Transverse colon (tissue), 4 donors: ENCODE measurements at places on chromosomes 3 and 15.
A peak's percentile ranks its signal among the peaks of the same experiment; 100 is the strongest.

- DNase-seq: no peak
Observed at GRCh38 chr15:71646767-71647486, 163.4 kb upstream of the NR2E3 start.

DNA sequence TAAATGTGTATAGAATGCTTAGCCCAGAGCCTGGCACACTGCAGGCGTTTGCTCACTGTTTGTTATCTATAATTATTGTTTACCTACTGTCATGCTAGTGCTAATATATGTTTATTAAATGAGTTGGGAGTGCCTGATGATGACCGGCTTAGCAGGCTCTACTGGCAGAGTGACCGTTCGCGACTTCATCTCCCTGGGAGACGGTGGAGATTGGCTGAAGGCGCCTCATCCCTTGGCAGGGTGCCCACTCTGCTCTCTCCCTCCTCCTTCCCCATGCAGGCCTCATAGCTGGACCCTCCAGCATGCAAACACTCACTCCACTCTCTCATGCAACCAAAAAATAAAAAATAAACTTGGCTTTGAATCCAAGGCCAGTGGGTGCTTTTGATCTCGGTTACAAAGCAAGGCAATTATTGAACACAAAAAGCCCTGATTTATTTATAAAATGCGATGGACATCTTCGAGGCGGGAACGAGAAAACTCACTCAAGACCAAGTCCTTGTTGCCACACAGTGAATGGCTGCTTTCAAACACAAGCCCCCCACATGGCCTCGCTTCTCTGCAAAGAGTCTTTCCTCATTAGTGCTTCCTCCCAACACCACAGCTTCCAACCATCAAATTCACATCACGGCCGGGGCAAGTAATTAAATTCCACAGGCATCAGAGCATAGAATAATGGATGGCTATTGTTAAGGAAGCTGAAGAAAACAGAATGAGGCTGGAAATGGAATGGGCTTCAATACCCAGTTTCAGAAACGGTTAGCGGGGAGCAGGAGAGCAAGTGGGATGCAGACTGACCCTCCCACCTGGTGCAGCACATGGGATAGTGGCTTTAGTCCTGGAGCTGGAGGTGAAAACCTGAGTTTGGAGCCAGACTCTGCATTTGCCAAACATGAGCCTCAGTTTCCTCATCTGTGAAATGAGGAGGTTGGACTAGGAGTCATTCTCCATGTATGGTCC lies 135.7 kb upstream of the RAD18 start:
- no peak for DNase-seq

- DNase-seq: no peak
Observed at GRCh38 chr15:37740623-37741141, 193.8 kb upstream of the TMCO5A start.

DNA sequence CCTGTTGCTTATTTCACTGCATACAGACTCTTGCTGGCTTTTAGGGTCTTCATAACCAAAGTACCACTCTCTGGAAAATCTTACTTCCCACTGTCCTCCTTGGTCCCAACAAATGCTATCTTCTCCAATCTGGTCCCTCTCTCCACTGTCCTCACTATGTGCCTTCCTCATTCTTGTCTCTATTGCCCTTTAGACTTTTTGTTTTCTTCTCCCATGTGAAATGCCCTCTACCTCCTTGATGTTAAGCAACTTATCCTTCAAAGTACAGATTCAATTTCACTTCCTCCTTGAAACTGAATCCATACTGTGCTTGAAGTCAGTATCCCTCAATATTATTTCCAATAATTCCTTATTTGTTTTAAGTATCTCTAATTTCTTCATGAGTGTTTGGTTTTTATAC lies 60.8 kb downstream of the CGGBP1 start:
- DNase-seq: no peak

DNA sequence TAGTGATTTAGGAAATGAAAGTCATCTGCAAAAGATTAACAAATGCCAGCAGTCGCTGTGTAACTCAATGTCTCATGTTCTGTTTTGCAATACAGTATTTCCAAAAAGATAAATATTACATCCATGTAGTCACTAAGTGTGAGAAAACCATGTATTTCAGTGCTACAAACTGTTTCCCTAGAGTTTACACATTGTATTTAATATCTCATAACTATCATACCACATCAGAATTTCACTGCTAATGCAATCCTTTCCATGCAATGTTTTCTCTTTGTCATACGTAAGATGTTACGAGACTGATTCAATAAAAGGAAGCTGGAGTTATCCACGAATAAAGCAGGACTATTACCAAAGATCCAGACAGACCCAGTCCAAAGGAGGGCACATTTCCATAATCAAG lies 269.4 kb downstream of the GBE1 start:
- DNase-seq: no peak

DNA sequence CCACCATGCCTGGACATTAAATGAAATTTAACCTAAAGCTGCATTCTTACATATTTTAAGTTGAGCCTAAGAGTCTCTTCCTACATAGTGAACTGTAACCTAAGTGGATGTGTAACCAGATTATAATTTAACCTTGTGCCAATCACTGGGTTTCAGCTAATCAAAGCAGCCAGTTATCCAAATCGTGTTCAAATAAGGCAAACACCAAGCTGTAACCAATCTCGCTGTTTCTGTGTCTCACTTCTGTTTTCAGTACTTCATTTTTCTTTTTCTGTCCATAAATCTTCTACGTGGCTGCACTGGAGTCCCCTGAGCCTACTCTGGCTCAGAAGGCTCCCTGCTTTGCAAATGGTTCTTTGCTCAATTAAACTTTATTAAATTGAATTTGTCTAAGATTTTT lies 186.1 kb upstream of the CNTN6 start:
- DNase-seq: no peak

DNA sequence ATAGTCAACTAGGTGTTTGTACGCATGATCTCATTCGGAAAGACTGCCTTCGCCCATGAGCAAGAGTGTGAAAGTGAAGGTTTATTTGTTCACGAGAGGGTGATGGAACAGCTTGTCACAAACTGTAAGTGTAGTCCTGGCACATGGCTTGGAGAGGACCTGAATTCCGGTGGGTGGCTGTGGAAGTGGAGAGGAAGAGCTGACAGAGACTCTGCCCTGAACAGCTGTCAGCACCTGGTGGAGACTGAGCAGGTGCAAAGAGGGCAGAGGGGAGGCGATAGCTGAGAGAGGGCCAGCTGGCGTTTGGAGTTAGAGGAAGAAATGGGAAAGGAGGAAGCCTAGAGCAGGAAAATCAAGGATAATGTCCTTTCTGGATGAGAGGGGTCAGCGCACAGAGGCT lies 155.7 kb downstream of the EEFSEC start:
- no peak for DNase-seq

DNA sequence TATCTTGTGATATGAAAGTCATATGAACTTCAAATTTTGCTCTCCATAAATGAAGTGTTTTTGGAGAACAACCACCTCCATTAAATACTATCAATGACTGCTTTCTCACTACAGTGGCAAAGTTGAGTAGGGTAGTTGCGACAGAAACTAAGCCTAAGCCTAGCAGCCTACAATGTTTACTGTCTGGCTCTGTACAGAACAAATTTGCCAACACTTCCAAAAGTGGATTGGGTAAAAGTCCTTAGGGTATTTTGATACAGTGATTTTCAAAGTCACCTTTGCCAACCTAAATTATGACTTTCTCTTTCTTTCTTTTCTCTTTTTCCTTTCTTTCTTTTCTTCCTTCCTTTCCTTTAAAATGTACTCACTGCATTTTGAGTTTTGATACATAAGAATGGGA lies 142.6 kb downstream of the PLCL2 start:
- no peak for DNase-seq

- no peak for DNase-seq
Observed at GRCh38 chr3:75218577-75218976, 445.6 kb upstream of the FRG2C start.

DNA sequence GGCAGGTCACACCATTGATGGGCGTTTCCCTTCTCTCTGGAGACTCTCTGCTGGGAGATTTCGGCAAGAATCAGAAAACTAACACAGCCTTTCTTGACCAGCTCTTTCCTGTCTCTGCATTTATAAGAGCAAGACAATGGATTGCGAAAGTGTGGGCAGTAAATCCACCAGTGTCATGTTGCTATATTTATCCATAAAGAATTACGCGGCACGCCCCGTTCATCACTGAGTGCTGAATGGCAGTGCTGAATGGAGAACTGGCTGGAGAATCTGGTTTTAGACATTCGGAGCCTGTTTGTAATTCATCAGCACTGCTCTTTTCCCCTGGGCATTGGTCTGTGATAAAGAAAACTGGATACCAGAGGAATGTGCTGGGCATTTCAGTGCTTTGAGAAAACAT lies 2.0 kb upstream of the CEMIP start:
- DNase-seq: peak; percentile 64

DNA sequence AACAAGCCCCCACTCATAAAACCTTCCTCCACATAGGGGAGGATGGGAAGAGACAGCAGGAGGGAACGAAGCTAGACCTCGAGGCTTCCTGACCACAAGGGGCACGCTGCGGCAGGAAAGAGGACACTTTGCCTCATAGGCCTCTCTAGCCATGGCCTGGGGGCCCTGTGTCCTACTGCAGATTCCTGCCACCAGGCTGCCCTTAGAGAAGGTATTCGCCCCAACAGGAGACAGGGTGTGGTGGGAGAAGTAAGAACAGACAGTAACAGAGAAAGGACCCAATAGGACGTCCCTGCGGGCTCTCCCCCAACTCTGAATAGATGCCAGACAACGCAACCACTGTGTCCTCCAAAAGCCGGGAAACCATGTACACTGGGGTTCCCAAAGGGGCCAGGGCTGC lies 36.8 kb downstream of the ADCY5 start:
- no peak for DNase-seq

- DNase-seq: no peak
Observed at GRCh38 chr15:36210426-36210825, 369.0 kb upstream of the CDIN1 start.

- DNase-seq: no peak
Observed at GRCh38 chr3:71858503-71859122, 73.7 kb upstream of the PROK2 start.

DNA sequence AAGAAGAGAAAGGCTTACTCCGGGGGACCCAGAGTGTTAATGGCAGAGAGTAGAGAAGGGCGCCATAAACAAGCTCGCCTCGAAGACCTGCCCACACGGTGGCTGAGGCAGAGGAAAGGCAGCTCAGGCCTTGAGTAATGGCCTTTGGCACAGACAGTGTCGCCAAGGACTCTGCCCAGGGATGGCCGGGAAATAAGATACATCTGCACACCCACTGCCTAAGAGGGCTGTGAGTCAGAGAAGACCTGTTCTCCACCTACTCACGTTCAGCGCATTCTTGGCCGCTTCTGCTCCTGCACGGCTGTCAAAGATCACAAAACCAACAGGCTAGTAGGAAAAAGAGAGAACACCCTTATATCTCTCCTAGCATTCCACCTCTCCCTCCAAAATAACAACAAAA lies 26.2 kb downstream of the RBPMS2 start:
- peak; percentile 35 for DNase-seq

- peak; percentile 19 for DNase-seq
Observed at GRCh38 chr3:45943207-45943846, at the start of gene CXCR6. CXCR6 (plus strand) TSS chr3:45943464; CDS start chr3:45946482, 3,018 bp downstream.

DNA sequence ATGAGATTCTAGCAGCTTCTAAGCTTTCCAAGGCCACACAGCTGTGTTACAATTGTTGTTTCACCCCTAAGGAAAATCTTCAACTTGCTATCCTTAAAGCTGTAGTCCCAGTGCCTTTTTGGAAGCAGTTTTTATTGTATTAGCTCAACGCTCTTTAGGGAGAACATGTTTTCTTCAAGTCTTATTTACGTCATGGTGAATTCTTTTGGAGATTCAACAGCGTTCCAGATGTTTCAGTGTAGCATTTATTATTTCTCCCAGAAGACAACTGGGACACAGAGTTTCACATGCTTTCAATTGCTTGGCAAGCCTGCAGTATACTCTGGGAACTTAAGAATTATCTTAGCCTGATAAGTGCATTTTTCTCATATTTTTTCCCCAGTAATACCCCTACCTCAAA lies 888.3 kb downstream of the PLOD2 start:
- no peak for DNase-seq

- DNase-seq: no peak
Observed at GRCh38 chr3:73437828-73438227, 186.9 kb downstream of the PDZRN3 start.

DNA sequence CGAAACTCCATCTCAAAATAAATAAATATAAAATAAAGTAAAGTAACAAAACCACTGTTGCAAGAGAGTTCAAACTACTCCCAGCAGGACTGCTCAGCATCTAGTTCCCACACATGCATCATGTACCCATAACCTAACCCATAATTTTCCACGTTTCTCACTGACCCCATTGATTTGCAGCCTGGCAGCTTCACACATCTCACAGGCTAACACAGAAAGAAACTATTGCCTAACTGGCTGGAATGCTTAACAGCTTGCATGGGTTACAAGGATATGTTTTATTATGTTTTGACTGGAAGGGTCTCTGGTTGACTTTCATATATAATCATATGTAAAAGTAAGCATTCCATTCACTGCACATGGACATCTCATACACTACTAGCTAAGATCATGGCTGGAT lies 55.6 kb upstream of the TBC1D23 start:
- DNase-seq: no peak

DNA sequence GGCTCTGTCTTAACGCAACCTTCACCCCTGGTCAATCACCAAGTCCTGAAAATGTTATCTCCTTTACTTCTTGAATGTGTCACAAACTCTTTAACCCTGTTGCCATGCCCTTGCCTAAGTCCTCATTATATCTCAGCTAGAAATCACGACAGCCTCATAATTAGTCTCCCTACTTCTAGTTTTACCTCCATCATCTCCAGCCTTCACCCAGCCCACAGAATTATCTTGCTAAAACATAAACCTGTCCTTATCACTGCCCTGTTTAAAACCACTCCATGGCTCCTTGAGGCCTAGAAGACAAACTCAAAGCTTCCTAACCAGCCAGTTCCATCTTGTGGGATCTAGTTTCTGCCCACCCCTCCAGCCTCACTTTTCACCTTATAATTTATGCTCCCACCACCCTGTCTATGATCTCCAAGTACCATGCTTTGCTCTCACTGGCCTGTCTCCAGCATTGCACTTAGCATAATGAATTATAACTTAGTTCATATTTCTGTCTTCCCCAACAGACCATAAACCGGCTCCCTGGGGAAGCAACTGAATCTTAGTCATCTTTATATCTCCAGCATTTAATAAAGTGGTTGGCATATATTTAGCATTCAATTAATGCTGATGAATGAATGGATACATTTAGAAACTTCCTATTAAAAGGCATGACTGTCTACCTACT lies 39.2 kb downstream of the GPR176 start:
- no peak for DNase-seq

GRCh38 chr3:90091549-90091948 lies 984.1 kb downstream of the EPHA3 start:
- peak; percentile 8 for DNase-seq
